ENCODE measurements at places on chromosomes 4 and X. TPM values are rescaled to one million over a fixed set of nuclear protein-coding genes. Genes with fewer than 3 reads are reported as not detected.

NXF2B gene
- total RNA-seq: not detected

CCKAR gene
- not detected for total RNA-seq

NWD2 gene
- not detected for total RNA-seq

SLC4A4 gene
- not detected for total RNA-seq

FAM47C gene
- not detected for total RNA-seq

MAGEA2 gene
- not detected for total RNA-seq

SYTL5 gene
- not detected for total RNA-seq

GAGE12J gene
- not detected for total RNA-seq

NAT8L gene
- total RNA-seq: under 0.01 TPM

HEPH gene
- 8.3 TPM for total RNA-seq

C1QTNF7 gene
- not detected for total RNA-seq

SLC7A11 gene
- 6.4 TPM for total RNA-seq

IL3RA gene
- 20.4 TPM for total RNA-seq

PHOX2B gene
- not detected for total RNA-seq

ZXDA gene
- total RNA-seq: 12.8 TPM

SOX3 gene
- total RNA-seq: not detected

SPON2 gene
- total RNA-seq: 0.26 TPM

SFRP2 gene
- not detected for total RNA-seq

ANK2 gene
- total RNA-seq: 72.4 TPM

SMAD1 gene
- total RNA-seq: 78.8 TPM

PCDH19 gene
- 0.25 TPM for total RNA-seq

ING2 gene
- 2.6 TPM for total RNA-seq
